Bladder microvascular endothelial cell (primary cell): ENCODE measurements at places on chromosomes 6 and 20. TPM values are rescaled to one million over a fixed set of nuclear protein-coding genes. Genes with fewer than 3 reads are reported as not detected.

Gene KPNA5
- total RNA-seq: 4.5 and 12.3 TPM in 2 replicates

Gene APOBEC2
- total RNA-seq: not detected in 2 replicates

Gene ZNF318
- 3.4 and 8.2 TPM in 2 replicates for total RNA-seq

Gene SPATS1
- not detected in 2 replicates for total RNA-seq

Gene MYLK2
- total RNA-seq: 0.49 and 16.7 TPM in 2 replicates

Gene NKAIN2
- total RNA-seq: not detected in 2 replicates

Gene MYL9
- 3.2 and 4.3 TPM in 2 replicates for total RNA-seq

Gene ZNF335
- total RNA-seq: 6.2 and 13.3 TPM in 2 replicates

Gene TSBP1
- not detected in 2 replicates for total RNA-seq

Gene PDE10A
- 3.2 and 7.2 TPM in 2 replicates for total RNA-seq

Gene MAFB
- total RNA-seq: 0.32 and 3.4 TPM in 2 replicates

Gene LRP11
- 12.0 and 24.0 TPM in 2 replicates for total RNA-seq

Gene ERVFRD-1
- total RNA-seq: 0.16 and 0.38 TPM in 2 replicates

Gene BPIFB1
- not detected in 2 replicates for total RNA-seq

Gene HEY2
- total RNA-seq: under 0.01 TPM in 1 of 2 replicates, not detected in the other

Gene FAM162B
- total RNA-seq: 0.16 and 3.5 TPM in 2 replicates

Gene PCK1
- not detected in 2 replicates for total RNA-seq

Gene BPIFA1
- not detected in 2 replicates for total RNA-seq

Gene SUPT3H
- 5.5 and 6.4 TPM in 2 replicates for total RNA-seq

Gene SLC17A2
- total RNA-seq: not detected in 2 replicates

Gene TRIM10
- total RNA-seq: not detected in 2 replicates

Gene HSPA12B
- 11.1 and 17.6 TPM in 2 replicates for total RNA-seq

Gene ACTL10
- 1.5 and 1.6 TPM in 2 replicates for total RNA-seq

Gene ZNF311
- 0.49 and 0.50 TPM in 2 replicates for total RNA-seq

Gene FOXP4
- total RNA-seq: 1.3 and 4.6 TPM in 2 replicates

Gene GJA1
- 269 and 353 TPM in 2 replicates for total RNA-seq

Gene REM1
- total RNA-seq: 0.06 TPM in 1 of 2 replicates, not detected in the other

Gene SRSF12
- 0.19 TPM in 1 of 2 replicates, not detected in the other for total RNA-seq

Gene GPX5
- total RNA-seq: not detected in 2 replicates

Gene FAM209A
- not detected in 2 replicates for total RNA-seq

Gene PSMB8
- 67.2 and 113 TPM in 2 replicates for total RNA-seq
